HS-27A (cell line): ENCODE measurements at places on chromosomes 16 and 17.

DNA sequence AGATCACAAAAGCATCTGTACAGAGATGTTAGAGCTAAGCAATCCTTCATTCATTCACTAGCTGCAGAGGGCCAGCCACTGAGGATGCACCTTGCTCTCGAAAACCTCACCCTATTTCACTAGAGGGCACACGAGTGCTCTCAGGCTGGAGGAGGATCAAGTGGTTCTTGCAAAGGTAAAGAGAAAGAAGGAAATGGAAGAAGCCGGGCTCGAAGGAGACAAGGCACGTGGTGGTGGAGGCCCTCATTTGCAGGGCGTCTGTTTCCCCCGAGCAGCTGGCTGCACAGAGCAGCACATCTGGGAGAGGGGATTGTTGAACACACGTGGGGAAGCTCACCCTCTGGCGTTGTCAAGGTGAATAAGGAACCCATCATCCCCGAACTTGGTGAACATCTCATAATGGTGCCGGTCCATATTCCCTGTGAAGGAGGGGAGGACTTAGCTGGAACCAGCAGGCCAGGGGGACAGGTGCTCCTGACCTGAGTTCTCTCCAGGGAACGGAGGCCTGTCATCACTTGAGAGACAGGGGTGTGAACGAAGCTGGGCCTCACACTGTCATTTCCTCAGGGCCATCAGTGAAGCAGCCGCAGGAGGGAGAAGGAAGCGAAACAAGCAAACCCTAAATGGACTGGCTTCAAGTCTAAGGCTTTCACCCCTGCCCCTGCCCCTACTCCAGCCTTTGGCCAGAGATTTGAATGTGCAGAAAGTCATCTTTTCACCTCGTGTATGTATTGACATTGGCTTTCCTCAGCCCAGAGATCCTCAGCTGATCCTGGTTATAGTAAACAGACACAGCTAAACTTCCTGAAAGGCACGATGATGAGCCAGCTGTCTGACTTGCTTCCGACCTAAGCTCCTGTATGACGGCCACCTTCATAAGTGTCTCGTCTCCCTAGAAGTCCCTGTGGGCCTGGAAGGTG, 27.6 kb downstream of the PRKAR1A start:
- no peak for DNase-seq

GRCh38 chr16:54370278-54371040, 83.9 kb upstream of the IRX3 start:
- no peak for DNase-seq

DNA sequence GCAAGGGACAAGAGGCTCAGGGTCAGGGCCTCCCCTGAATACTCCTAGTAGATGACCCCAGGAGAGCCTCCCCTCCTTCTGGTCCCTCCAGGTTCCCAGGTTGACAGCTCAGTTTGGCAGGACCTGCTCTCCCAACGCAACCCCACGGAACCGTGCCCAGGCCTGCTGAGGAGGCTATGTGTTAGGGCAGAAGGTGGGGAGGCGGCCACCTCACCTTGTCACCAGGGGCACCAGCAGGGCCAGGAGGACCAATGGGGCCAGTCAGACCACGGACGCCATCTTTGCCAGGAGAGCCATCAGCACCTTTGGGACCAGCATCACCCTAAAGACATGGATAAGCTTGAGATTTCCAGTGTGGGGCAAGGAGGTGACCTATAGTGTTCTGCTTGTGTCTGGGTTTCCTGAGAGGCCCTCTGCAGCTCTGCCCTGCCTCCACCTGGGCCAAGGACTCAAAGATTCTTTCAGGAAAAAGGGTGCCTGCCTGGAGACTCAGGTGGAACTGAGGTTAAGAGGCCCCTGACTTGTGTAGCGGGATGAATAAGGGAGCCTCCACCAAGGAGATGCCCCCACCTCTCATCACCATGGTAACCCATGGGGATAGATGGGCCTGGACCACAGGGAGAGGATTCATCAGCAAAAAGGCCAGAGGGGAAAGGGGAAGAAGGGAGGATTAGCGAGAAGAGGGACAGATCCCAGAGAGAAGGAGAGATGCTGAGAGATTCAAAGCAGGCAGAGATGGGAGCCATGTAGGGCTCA, 10.7 kb downstream of the COL1A1 start:
- no peak for DNase-seq

GRCh38 chr17:50219342-50219741, 17.9 kb upstream of the COL1A1 start:
- DNase-seq = peak; percentile 76

DNA sequence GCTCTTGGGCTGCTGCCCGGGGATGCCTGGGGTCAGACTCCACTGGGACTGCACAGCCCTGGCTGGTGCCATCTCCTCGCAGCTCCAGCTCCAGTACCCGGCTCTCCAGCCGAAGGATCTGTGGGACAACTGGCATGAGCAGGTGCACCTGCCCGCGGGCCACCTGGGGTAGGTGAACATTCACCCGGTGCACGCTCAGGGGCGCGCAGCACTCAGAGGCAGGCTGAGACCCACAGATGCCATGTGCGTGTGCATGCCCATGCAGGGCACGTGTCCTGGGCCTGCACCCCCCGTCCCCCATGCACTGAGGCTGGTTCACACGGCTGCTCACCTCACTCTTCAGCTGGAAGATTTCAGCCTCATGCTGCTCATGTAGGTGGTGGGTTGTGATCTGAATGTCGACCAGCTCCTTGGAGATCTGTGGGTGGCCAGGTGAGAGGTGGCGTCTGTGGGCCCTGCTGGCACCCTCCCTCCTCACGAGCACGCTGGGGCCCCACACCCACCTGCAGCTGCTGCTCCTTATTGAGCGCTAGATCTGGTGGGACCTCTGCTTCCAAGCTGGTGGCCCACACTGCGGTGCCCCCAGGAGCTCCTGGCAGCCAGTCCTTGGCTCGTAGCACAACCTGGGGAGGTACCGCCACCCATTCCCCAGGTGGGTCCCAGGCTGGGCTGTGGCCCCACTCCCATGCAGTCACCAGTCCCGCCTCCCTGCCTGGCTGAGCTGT, 618 bp downstream of the CCDC78 start:
- no peak for DNase-seq

DNA sequence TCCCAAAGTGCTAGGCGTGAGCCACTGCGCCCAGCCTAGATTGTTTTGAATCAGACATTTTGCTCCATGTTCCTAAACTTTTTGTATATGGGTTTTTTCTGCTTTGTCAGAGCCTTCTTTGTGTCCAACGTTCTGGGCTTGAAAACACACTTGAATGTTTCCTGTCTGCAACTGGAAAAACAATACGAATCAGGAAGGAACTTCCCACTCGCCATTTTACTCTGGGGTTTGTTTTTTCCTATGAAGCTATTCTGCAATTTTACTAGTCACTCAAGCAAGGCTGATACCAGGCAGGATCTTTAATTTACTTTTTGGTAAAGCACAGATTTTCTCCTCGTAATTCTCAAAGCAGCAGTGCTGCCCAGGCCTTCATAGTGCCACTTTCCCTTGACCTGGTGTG, 31.6 kb downstream of the ARHGAP17 start:
- DNase-seq = no peak

GRCh38 chr17:73956595-73957465, 246.6 kb upstream of the RPL38 start:
- no peak for DNase-seq

DNA sequence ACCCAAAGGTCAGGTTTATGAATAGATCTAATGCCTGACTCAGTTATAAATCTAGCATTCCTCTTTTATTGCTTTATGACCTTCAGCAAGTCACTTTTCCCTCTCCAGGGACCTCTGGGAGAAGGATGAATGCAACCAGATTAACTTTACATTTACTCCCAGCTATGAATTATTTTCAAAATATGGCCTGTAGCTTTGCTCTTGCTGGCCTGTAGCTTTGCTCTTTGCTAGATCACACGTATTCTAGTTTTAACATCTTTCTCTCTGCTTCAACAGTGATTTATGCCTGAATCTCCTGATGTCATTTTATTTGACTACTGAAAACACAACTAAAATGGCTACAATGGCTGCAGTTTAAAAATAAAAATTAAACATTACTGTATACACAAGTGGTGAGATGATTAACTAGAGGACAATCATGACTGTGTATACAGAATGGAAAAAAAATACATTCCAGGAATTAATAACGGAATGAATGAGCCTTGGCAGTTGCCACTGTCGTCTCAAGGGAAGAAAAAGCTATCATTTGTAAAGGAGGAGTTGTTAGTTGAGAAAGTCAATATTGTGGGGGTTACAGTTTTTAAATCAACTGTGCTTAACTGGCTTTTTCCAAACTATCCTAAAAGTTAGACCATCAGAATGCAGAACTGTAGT, 434.5 kb upstream of the GOT2 start:
- no peak for DNase-seq

GRCh38 chr16:68298907-68299561, 11.7 kb downstream of the SLC7A6OS start:
- peak; percentile 59 for DNase-seq

- DNase-seq = no peak
These were observed 2.4 kb upstream of the SDK2 start for GRCh38 chr17:73646409-73647300.

GRCh38 chr17:32288615-32289014, 23.0 kb downstream of the RHBDL3 start:
- DNase-seq = no peak

GRCh38 chr17:29225396-29225795, 21.3 kb upstream of the CRYBA1 start:
- no peak for DNase-seq

GRCh38 chr17:69012895-69013805, 47.6 kb downstream of the ABCA9 start:
- DNase-seq = no peak

- DNase-seq = no peak
These were observed 9.2 kb upstream of the MSLN start for GRCh38 chr16:751152-752006.

DNA sequence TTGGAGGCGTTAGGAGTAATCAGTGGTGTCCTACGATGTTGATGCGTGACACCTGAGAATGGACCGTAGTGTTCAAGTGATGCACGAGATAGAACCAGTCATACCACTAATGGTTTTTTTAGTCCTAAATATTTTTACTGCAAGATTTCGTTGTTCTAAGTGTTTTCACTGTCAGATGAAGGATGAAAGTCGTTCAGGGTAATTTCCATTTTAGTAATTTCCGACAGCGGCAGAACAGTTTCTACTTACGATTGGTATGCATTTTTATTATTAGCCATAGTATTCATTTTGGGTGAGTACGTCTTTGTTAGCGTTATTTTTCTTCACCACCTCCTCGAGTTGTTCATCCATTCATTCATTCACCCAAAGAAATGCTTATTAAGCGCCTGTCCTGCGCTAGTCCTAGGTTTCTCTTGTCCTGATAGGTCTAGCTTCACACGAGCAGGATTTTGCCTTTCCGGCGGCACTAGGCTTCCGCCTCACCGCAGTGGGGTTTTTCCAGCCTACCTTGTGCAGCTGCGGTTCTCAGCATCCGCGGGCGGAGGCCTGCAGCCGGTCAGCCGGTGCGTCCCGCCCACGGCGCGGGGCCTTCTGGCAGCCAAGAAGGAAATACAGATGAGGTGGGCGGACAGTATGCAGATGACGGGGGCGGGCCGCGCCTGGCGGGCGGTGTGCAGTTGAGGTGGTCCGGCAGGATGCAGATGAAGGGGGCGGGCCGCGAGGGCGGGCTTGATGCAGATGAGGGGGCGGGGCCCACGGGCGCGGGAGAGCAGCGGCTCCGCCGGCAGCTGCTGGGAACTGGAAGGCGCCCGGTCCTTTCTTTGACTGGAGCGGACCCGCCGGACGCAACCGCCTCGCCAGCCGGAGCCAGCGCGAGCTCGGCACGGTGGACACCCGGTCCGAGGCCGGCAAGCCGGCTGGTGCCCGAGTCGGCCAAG, 146.4 kb downstream of the SPECC1 start:
- peak; percentile 81 for DNase-seq

GRCh38 chr16:66695935-66696668, 441 bp downstream of the CMTM4 start:
- DNase-seq = no peak

- DNase-seq = no peak
These were observed 39.3 kb upstream of the CCDC182 start for GRCh38 chr17:57784226-57784895.

DNA sequence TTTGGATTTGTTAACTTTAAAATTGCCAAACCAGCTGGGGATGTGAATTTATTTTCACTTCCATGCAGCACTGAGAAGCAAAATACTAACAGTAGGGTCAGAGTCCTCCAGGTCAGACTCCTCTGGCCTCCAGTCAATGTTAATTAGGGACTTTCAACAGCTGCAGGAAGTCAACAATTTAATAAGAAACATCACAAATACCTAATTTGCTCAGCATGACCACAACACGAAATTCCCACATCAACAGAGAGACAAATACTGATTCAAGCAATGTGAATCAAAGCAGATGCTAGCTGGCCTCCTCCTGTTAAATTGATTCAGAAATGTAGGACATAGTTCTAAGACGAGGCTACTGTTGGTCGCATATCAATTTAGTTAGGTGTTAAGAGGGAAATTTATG, 111.7 kb downstream of the ABCA8 start:
- DNase-seq = no peak

GRCh38 chr17:72511874-72512273, 391.1 kb downstream of the SOX9 start:
- no peak for DNase-seq

- DNase-seq = peak; percentile 26
These were observed 28.7 kb upstream of the MILR1 start for GRCh38 chr17:64420143-64420670.

- no peak for DNase-seq
These were observed 310.5 kb upstream of the IRX5 start for GRCh38 chr16:54620197-54620596.

- DNase-seq = no peak
These were observed 5.5 kb upstream of the RHBDF2 start for GRCh38 chr17:76506408-76507345.

DNA sequence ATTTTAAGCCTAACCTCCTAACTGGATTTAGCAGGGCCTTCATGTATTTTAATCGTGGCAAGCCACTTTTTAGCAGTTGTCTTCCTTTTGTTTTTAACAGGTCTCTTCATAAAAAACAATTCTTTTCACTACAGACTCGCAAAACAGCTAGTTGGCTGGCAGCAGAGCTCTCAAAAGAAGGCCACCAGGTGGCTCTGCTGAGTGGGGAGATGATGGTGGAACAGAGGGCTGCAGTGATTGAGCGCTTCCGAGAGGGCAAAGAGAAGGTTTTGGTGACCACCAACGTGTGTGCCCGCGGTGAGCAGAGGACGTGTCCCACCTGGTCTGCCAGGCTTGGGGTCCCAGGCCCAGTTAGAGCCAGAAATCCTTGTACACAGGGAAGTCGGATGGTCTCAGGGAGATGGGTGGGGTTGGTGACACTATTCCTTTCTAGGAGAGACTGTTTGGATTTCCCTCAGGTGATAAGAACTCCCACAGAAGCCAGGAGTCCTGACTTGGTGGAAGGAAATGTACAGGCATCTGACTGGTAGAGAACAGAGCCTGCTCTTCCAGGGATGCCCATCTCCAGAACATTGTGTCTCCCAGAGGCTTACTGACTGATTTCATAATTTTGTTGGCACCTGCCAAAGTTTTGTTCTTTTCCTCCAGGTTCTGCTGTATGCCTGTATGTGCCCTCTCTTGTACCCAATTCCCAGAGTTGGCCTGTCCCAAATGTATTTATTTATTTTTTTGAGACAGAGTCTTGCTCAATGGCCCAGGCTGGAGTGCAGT, 14.9 kb upstream of the DDX19A start:
- DNase-seq = no peak

GRCh38 chr17:66817750-66818149, 17.2 kb upstream of the CACNG5 start:
- no peak for DNase-seq
